ENCODE measurements at places on chromosomes 5 and 9.

DNA sequence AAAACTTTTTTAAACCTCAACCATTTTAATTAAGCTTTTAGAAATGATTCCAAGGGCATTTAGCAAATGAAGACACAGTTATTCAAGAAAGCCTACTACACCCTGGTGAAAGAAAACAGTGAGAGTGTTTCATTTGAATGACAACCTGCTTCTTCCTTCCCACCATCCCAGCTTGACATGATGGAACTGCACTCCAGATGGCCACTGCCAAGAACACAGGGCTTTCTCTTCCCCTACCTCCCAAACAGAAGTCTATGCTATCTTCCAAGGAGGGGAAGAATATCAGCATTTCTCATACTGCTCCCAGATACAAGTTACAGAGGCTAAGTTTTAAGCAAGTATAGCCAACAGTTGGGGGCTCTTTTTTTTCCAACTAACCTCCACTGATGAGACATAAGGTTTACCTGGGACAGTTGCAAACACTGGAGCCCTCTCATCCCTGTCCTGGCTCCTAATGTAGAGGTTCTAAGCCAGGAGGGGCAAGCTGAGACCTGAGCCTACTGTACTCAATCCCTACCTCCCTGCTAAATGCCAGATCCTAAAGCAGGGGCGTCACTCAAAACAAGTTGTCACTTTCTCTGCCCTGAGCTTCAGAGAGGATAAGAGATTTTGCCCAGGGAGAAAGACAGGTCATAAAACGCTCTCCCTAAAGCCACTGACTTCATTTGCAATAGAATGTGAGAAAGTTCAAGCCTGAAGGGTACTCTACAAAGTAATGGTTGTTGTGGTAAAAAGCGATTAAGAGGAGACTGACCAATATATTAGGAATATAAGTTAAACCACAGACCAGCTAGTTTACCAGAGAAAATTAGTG lies 88.5 kb upstream of the SLC27A6 start:
- DNase-seq: no peak

DNA sequence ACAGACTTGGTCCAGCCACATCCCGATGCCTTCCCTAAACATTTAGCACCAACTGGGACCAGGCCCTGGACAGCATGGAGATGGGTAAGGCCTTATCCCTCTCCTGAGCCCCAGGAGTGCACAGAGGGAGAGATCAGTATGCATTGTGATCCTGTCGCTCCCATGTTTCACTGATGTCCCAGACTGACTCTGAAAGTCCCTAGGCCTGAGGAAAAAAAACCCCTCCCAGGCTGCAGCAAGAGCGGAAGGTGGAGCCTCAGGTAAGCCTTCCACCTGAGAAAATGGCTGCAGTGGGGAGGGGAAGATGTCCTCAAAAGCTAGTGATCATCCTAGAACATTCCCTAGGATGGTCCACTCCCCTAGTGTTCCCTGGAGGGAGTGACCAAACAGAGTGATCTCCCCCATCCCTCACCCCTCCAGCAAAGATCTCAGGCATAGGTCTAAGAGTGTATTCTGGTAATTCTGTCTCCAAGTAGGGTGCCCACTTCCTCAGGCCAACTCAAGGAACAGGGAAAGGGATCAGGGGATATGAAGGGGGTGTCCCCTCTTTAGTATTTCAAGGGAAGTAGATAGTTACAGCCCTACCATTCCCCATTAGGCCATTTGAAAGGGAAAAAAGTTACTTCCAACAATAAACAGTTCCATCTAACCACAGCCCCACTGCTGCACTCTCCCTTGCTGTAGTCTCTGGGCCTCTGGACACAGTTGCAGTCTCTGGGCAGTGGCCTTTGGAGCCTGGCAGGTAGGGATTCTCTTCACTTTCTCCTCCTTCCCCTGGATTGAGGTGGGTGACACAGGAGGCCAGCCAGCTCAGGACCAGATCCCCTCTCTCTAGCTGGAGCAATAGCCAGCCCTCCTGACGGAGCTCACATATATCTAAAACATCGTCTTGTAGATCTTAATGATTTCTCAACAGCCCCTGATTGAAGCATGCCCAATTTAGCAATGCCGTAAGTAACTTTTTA lies 6.8 kb upstream of the CXXC5 start:
- no peak for DNase-seq

DNA sequence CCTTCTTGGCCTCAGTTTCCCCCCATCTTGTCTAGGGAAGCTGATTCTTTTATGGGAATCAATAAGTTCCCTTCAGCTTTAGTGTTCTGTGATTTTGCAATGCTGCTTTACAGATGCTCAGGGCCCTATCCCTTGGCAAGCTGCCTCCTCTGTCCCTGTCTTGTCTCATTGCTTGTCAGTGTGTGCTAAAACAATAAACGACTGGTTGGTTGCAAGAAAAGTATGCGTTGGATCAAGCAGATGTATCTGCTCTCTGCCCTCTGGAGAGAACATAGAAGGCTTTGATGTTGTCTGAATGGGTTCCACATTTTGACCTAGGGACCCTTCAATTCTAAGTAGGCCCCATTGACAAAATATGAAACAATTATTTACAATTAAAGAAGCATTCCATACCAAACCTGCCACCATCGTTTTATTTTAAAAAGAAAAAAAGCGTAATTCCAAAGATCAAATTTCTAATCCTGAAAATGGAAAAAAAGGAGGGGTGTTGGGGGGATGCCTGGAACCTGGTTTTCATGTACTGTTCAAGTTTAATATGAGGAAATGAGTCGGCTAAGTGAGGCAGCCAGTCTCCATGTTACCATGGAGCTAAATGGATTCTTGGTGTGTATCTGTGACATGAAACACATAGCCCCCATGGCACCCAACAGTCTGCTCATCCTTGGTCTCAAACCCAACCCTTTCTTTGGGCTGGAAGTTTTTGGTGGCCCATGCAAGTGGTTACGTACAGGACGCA lies 31.2 kb upstream of the TARS1 start:
- no peak for DNase-seq

DNA sequence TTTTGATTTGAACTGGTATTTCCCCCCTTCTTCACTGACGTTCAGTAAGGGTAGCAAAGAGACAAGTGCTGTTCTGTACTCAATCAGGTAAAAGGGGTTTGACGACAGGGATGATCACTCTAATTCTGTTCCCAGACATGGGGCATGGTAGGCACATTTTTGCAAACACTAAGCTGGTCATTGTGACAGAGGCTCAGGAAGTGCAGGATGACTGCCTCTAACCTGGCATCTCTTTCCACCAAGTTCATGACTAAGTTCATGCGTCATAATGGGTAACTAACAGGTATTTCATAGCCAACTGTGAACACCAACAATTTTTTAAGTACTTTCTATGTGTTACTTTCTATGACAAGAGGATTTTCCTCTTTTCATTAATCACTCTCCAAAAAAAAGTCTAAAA lies 166.5 kb downstream of the MAPKAP1 start:
- no peak for DNase-seq

- no peak for DNase-seq
Observed at GRCh38 chr9:110918316-110919049, 119.8 kb downstream of the LPAR1 start.

DNA sequence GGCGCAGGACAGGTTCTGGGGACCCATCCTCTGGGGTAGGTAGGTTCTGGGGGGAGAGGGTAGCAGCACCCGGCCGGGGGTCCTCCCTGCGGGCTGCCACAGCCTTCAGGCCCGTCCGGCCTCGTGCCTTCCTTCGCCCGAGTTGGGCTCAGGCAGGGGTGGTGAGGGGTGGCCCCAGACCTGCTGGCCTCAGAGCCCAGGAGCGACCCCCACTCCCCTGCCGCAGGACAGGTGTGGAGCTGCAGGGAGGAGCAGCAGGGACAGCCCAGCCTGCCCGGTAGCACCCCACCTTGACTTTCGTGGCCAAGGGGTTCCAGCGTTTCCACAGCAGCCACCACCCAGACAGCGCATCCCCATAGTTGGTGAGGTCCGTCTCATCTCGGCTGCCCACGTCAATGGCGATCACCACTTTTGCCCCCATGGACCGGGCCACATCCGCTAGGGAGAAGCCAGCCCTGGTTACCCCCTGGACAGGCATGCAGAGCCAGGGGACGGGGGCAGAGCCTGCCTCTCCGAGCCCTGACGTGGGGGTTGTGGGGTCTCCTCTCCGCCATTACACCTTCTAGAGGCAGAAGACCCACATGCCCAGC lies 3.4 kb upstream of the NSMF start:
- no peak for DNase-seq

DNA sequence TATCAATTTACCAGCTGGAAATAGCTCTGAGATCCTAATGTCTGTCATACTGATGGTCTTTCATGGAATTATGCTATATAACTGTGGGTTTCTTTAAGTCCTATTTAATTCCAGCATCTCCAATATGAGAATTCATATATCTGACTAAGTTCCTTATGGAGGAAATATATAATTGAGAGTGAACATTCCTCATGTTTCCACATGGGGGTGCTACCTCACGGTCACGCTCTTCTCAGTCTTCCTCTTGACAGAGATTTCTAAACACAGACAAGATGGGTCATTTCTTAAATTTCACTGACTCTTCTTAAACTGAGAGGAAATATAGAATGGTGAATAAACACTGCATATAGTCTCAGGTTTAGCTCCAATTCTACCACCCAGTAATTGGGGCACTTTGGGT lies 212.1 kb downstream of the SLF1 start:
- no peak for DNase-seq

DNA sequence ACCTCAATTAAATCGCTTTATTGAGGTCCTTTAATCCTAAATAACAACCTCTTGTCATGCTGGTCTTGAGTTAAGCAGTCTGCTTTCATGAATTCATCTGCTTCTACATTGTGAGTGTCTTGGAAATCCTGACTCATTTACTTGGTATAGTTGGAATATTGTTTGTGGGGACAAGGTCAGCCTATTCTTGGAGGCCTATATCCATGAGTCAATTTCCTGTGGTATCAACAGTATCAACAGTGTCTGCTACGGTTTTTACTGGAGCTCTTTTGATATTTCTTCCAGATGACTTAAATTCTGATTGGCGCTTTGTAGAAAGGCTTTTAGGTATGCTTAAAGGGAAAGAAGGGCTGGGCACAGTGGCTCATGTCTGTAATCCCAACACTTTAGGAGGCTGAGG lies 71.2 kb upstream of the PARP8 start:
- no peak for DNase-seq

- no peak for DNase-seq
Observed at GRCh38 chr9:19186232-19186631, 44.3 kb upstream of the DENND4C start.

DNA sequence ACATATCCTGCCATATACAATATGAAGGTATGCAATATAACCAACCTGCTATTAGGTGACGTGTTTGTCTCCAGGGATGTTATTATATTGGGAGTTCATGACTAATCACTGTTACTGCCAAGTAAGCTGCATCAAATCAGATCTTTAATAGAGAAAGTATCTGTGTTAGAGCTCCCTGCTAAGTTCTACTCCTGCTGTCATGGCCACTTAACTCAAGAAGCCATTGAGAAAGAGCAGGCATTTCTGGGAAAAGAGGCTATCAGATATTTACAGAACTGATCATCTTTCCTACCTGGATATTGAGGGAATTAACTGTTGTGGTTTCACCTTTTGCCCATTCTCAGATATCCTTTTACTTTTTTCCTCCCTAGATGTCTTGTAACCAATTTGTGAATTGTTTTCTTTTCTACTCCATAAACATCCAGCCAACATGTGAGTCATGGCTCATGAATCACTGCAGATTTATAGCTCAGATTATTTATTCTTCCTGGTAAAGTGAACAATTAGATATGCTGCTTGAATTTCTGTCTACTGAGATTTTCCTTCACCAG lies 634.8 kb upstream of the FAM174A start:
- no peak for DNase-seq

- DNase-seq: no peak
Observed at GRCh38 chr9:137195525-137196220, 4.9 kb downstream of the TPRN start.

DNA sequence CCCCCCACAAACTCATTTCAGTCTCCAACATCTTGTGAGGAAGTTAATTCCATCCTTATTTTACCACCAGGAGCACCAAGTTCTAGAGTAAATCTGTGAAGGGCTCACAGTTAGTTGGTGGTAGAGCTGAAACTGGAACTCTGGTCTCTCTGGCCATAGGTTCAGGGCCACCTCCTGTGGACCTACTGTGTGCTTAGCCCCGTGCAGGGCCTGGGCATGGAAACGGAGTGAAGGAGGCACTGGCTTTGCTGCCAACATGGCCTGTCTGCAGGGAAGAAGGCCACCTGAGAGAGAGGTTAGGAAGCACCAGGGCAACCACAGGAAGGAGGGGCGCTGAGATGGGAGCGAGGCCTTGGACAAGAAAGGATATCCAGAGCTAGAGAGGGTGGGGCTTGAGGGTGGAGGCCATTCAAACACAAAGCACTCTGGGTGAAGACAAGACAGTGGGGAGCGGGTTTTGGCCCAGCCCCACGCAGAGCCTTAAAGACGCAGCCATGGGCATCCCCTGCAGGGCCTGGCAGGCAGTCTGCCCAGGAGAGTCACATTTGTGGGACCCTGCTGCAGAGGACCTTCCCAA lies 16.0 kb upstream of the DAB2IP start:
- no peak for DNase-seq

DNA sequence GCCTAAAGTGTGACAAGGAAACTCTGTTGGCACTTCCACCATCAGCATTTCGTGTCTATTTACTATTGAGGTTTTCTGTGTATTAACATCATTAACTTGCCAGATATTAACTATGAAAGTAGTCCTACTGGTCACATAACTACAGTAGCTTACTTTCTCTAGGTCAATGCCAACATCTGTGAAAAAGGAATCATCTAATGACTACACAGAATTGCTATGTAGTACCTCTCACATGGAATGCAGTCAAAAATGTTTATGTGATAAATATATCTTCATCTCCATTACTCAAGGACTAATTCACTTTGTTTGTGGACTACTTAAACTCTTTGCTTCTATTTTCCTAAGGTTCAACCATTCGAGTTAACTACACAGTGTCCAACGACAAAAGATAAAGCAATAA lies 2.1 kb downstream of the SCAI start:
- no peak for DNase-seq

DNA sequence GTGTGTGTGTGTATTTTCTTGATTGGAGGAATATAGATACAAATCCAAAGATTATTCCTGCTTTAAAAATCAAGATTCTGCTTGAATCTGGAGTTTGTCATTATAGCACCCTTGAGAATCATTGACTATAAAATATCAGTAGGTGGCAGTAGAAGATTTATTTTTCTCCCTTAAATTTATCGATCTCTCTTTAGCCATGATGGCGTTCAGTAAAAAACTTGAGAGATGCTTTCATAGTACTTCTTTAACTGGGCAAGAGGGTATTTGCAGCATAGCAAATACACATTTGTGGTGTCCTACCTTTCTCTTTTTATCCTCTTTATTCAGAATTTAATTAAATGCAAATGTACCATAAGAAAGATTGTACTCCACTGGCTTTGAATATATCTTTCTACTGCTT lies 307.7 kb downstream of the ADGRV1 start:
- DNase-seq: no peak

GRCh38 chr5:177334781-177335700 lies 16.4 kb downstream of the LMAN2 start:
- no peak for DNase-seq

GRCh38 chr9:75500479-75500878 lies 390.0 kb upstream of the PCSK5 start:
- no peak for DNase-seq

GRCh38 chr9:109451311-109452025 lies 46.6 kb downstream of the PTPN3 start:
- no peak for DNase-seq

- DNase-seq: no peak
Observed at GRCh38 chr5:154273963-154274827, 83.7 kb downstream of the GALNT10 start.

- DNase-seq: no peak
Observed at GRCh38 chr5:22542340-22542739, 310.8 kb downstream of the CDH12 start.

Measured in effector memory CD4-positive, alpha-beta T cell (primary cell).